ENCODE measurements at places on chromosomes 3 and 15. TPM values are rescaled to one million over a fixed set of nuclear protein-coding genes. Genes with fewer than 3 reads are reported as not detected.

GRCh38 chr3:171704002-171704401 is 106.3 kb downstream of the PLD1 start:
- peak; percentile 41 for DNase-seq

GRCh38 chr15:31207246-31207645 is 105.7 kb upstream of the TRPM1 start:
- no peak for DNase-seq

DNA sequence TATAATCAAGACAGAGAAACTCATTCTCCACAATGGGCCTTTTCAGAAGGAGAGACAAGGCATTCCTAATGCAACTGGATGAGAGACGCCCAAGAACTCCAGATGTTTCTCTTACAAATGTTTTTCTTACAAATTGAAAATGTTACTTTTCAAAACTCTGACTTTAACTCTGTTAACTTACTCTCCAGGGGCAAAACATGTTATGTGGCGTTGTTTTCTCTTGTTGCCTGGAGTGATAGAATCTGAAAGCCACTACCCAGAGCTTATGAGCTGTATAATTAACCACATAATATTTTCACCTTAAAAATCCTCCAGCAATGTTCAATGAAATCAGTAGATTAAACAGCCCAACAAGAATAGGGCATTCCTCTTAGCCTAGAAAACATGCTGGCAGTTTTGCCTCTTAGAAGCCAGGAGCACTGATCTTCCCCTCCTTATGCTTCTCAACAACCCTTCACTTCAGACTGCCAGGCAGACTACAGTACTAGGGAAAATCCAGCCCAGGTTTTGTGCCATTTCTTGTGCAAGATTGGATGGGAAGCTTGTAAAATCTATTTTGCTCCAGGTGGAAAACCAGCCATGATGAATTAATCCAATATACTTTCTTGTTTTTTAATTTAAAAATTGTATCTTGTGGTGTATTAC is 186.7 kb upstream of the GADL1 start:
- no peak for DNase-seq

- DNase-seq: peak; percentile 18
These were observed at the start of gene EPHA6 for GRCh38 chr3:96813820-96814650. EPHA6 (plus strand) TSS chr3:96814594.

PLA2G4B gene
- total RNA-seq: 2.0 TPM

DNA sequence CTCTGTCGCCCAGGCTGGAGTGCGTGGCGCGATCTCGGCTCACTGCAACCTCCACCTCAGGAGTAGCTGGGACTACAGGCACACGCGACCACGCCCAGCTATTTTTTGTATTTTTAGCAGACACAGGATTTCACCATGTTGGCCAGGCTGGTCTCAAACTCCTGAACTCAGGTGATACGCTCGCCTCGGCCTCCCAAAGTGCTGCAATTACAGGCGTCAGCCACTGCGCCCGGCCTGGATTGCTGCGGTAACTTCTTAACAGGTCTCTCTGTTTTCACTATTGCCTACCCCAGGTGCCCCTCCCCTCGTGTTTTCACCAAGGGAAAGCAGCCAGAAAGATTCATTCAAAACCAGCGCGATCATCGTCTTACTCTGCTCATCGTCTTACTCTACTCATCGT is 10.5 kb downstream of the ADAMTS7 start:
- DNase-seq: no peak

DNA sequence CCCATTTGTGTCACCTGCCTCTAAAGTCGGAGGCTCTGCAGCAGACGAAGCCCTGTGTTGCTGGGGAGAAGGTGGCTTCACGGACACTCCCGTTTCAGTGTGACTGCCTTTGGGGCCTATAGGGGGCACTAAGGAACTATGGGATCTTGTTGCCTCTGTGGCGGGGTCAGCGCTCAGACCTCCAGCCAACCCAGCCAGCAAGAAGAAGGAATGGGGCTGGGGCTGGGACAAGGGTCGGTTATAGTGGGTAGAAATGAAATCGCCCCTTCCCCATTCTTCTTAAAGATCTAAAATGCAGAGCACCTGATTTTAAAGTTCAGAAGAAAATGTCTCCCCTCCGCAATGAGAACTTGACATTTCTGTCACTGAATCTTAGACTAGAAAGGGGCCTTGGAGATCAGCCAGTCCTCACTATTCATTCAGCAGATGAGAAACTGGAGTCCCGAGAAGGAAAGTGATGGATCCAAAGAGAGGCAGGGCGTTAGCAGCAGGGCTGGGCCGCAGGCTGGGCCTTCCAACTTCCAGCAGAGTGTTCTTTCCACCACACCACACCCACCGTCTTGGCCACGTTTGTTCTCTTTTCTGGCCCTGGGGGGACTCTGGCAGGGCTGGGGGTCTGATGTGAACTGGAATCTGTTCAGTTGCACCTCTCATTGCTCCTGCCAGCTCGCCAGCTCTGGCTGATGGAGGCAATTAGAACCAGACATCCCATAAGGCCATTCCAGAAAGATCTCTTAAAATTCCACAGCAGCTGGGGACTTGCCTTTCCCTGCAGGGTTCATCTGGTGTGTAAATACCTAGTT is 195.4 kb downstream of the OPA1 start:
- DNase-seq: peak; percentile 57

DNA sequence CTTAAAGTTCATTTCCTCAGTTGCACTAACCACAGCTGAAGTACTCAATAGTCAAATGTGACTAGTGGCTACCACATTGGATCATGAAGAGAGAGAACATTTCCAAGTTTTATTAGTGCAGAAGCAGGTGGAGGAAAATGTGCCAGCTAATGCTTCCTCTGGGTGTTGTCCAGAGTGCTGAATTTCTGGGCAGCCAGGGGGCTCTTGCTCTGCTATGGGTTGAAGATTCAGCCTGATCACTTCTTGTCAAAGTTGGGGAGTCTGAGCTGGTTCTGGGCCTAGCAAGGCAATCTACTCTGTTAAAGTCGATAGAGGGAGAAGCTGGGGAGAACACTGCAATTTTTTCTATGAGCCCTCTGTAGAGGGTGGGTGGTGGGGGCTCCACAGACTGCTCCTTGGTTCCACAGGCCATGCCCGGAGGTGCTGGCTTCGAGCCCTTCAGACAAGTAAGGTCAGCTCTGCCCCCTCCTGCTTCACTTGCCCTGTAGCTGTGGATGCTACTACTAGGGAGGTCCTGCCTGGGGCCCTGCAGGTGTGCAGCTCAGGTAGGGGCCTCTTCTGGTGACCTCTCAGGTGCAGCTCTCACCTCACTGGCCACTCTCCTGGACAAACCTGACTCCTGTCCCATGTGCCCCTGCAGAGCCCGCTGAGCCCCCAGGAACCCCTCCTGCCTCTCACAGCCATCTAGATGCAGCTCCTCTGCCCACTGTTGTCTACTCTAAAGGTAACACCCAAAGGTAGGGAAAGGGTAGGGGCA is 8.2 kb downstream of the ALG3 start:
- DNase-seq: peak; percentile 70

DNA sequence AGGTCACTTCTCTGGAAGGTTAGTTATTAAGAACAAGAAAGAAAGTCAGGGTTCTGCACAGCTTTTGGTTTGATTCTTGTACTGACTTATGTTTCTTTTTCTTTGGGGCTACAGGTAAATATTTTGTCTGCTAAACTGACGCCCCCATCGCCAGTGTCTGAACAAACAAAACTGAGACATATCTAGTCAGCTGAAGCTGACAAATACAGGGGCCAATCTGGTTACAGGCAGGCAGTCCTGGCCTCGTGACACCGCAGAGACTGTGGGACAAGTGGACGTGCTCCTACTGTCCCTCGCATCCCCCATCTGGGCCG is 4.6 kb upstream of the RPL14 start:
- DNase-seq: no peak

- DNase-seq: no peak
These were observed 35.1 kb upstream of the FRMD4B start for GRCh38 chr3:69420781-69421520.

CDHR4 gene
- total RNA-seq: not detected

RTP3 gene
- total RNA-seq: not detected

DNA sequence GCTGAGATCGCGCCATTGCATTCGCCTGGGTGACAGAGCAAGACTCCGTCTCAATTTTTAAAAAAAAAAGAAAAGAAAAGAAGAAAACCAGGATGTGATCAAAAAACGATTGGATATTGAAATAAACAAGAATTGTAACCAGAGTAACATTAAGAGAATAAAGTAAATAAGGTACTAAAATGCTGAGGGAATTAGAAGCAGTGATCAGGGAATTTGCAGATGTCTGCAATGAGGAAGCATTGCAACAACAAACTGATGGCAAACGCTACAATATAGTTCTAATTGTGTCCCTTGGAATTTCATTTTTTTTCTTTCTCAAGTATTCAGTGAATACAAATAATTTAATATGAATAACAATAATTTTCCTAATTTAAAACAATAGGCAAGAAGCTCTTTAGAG is 1077.5 kb downstream of the TBL1XR1 start:
- DNase-seq: no peak

TRIM42 gene
- not detected for total RNA-seq

GRCh38 chr3:179766416-179767133 is 113.7 kb downstream of the USP13 start:
- DNase-seq: no peak

GRCh38 chr3:40099871-40100270 is 209.6 kb upstream of the EIF1B start:
- DNase-seq: no peak

MTHFS gene
- total RNA-seq: 15.0 TPM

- peak; percentile 54 for DNase-seq
These were observed 264.6 kb downstream of the RORA start for GRCh38 chr15:60964527-60964926.

- DNase-seq: peak; percentile 49
These were observed 14.2 kb downstream of the EIF4E3 start for GRCh38 chr3:71710906-71711494.

GRAMD1C gene
- 0.13 TPM for total RNA-seq

GRCh38 chr3:53151465-53151864 is 9.5 kb upstream of the PRKCD start:
- no peak for DNase-seq

DNA sequence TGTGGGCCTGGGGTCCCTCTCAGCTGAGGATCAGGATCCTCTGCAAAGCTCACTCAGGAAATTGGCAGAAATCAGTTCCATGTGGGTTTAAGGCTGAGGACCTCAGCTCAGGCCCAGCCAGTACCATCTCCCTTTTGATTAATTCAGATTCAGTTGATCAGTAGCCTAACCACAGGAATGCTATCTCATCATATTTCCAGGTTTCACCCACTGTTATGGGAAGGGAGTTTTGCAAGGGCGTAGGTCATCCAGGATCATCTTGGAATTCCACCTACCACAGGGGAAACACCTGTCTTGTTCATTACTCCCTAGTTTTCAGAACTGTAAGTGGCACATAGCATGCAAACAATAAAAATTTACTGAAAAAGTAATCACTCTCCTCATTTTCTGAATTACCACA is 399.5 kb upstream of the CNTN3 start:
- no peak for DNase-seq

GRCh38 chr3:122074621-122075265 is 19.6 kb downstream of the CD86 start:
- DNase-seq: no peak

DNA sequence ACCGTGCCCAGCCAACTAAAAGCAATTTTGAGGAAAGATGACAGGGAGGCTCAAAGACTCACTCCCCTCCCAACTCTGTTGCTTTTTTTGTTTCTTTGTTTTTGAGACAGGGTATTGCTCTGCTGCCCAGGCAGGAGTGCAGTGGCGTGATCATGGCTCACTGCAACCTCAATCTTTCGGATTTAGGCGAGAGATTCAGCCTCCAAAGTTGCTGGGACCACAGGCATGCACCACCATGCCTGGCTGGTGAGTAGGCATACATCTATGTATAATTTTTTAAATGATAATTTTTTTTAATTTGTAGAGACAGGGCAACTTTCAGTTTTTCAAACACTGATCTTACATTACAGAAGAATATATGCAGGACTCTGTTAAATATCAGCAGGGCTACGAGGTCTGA is 15.8 kb upstream of the THUMPD3 start:
- peak; percentile 34 for DNase-seq

HGD gene
- not detected for total RNA-seq

DNA sequence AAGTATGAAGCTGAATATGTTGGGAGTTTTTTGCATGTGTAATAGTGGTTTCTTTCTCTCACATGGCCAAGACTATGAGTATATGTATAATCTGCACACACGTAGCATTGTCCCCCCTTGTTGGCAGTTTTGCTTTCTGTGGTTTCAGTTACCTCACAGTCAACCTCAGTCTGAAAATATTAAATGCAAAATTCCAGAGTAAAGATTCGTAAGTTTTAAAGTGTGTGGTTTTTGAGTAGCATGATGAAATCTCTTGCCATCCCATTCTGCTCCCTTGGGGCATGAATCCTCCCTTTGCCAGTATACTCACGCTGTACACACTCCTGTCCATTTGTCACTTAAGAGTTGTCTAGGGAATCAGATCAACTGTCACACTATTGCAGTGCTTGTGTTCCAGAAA is 742.0 kb upstream of the CCDC54 start:
- DNase-seq: peak; percentile 62

DNA sequence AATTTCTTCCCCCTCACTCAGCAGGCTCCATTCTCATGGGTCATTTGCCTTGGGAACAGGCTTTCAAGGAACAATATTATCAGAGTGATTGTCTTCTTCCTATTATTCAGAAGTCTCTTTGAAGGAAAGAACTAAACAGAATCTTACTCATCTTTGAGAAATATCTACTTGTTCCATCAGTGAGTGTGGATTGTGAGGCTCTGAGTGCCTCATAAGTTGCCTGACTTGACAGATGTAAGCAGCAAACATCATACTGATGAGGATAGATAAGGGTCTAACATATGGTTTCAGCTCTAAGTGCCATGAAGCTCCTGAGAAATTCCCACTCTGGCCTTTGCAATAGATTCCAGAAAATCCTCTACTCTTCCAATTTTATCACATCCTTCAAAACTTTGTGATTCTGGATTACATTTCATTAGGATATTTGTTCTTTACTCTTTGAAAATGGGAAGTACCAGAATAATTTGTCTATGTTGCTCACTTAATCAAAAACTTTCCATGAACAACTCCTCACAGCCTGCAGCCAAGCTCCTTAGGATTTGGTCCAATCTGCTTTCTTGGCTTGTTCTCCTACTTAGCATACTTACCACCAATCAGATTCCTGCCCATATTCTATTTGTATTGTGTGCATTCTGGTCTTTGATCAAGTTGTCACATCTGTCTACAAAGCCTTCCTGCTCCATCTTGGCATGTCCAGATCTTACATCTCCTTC is 120.1 kb downstream of the RPL22L1 start:
- DNase-seq: no peak

- DNase-seq: no peak
These were observed 24.3 kb upstream of the MASP1 start for GRCh38 chr3:187315872-187316271.

- DNase-seq: peak; percentile 36
These were observed 191.9 kb upstream of the IL12A start for GRCh38 chr3:159796744-159797143.

DNA sequence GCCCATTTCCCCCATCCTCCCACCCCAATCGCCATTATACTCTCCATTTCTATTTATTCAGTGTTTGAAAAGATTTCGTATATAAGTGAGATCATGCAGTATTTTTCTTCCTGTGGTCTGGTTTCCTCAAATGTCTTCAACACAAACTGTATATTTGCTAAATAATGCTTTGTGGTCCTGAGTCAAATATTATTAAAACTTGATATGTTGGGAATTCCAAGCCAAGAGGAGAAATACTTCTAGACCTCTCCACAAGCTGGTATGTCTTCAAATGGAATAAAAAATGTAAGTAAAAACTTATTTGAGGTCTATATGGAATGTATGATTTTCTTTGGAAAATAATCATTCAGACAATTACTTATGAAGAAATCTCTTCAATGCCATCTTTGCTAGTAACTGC is 122.5 kb upstream of the TSC22D2 start:
- no peak for DNase-seq

Measured in myocyte (in vitro differentiated cells).